ENCODE measurements at places on chromosomes 5 and 9.

GRCh38 chr5:148984345-148984744, 78.5 kb downstream of the SH3TC2 start:
- no peak overlapping the region for H3K27ac ChIP-seq
- no peaks in the 10 kb centered on the region for H3K27me3 ChIP-seq
- H3K4me3 ChIP-seq, result no peak overlapping the region
- H3K36me3 ChIP-seq, result no peaks in the 10 kb centered on the region
- no peak for DNase-seq

- no peak for DNase-seq
- H3K27ac ChIP-seq, result peak overlapping the region; percentile 94
- H3K36me3 ChIP-seq, result no peaks in the 10 kb centered on the region
- no peaks in the 10 kb centered on the region for H3K27me3 ChIP-seq
- peaks cover 32% of the 10 kb centered on the region for H3K4me1 ChIP-seq
Measured at GRCh38 chr5:56479126-56479525, 246.0 kb upstream of the ANKRD55 start.

DNA sequence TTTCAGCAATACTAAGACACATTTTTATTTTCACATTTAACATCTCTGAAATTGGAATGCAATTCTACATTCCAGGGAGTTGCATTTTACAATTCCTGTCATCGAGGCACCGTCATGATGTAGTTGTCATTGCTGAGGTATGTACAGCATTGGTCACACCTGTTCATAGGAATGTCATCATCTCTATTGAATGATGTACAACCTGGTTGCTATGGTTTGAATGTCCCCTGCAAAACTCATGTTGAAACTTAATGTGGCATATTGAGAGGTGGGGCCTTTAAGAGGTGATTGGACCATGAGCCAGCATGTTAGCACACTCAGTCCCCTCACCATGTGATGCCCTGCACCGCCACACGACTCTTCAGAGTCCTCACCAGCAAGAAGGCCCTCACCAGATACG, 103.1 kb downstream of the CEMIP2 start:
- no peak overlapping the region for H3K27ac ChIP-seq
- DNase-seq, result no peak
- no peaks in the 10 kb centered on the region for H3K36me3 ChIP-seq
- H3K27me3 ChIP-seq, result no peaks in the 10 kb centered on the region
- H3K4me3 ChIP-seq, result no peak overlapping the region
- no peaks in the 10 kb centered on the region for H3K4me1 ChIP-seq

- H3K27ac ChIP-seq, result no peak overlapping the region
- DNase-seq, result no peak
- no peak overlapping the region for H3K4me3 ChIP-seq
- no peaks in the 10 kb centered on the region for H3K27me3 ChIP-seq
- no peaks in the 10 kb centered on the region for H3K36me3 ChIP-seq
- H3K4me1 ChIP-seq, result no peaks in the 10 kb centered on the region
Measured at GRCh38 chr5:68141494-68141893, 74.1 kb upstream of the PIK3R1 start.

Measured in stomach (tissue), 19 donors.